Stimulated activated CD8-positive, alpha-beta memory T cell treated with anti-CD3 and anti-CD28 coated beads, Interleukin-4, amount 100 ng/mL, for 24 hours (primary cell): ENCODE measurements at places on chromosomes 3 and 15.

DNA sequence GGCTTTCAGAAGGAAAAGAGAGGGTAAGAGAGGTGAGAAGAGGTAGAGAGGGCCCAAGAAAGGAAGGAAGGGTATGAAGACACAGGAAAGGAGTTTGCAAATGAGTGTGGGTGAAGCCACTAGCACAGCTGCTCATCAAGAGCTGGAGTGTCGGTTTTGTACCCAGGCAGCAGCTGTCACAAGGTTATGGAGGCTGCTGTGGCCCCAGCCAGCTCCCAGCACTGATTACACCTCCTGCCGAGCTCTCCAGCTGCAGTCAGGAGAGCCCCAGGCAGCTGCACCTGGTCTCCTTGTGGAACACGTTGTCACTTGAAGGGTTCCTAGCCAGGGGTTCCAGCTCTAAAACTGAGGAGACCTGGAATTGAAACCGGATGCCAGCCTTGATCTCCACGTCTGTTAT lies 60.4 kb upstream of the CHD2 start:
- DNase-seq, result no peak

DNA sequence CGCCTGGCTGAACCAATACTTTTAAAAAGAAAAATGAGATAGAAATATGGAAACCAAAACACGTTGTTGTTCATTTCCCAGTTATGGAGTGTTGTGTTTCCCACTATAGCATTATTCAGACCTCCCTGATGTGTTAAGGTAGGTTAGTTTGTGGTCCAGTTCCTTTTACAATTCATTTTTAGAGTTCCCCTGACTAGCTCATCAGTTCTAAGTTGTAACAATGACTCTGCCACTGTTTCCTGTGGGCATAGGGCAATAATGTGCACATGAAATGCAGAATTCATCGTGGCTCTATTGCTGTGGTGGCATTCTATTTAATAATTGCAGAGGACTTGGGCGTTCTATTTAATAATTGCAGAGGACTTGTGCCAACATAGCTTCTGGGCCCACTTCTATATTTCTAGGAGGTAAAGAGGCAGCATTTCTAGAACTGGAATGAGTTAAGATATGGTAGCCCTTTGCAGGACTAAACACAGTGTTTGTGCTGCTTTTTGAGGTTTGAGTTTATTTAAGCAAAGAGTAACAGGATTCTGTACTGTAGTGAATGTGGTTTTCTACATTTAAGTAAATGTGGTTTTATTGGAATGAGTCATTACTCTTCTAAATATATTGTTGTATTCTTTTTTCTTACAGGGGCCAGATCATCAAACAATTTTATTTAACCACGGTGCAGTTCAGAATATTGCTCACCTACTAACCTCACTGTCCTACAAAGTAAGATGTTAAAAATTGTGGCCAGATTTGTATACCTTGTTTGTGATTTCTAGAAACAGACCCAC lies 47.5 kb downstream of the ARMC8 start:
- DNase-seq, result no peak

GRCh38 chr3:105904678-105905284 lies 36.0 kb upstream of the CBLB start:
- DNase-seq, result no peak

GRCh38 chr3:10518506-10519150 lies 13.2 kb upstream of the ATP2B2 start:
- DNase-seq, result no peak

DNA sequence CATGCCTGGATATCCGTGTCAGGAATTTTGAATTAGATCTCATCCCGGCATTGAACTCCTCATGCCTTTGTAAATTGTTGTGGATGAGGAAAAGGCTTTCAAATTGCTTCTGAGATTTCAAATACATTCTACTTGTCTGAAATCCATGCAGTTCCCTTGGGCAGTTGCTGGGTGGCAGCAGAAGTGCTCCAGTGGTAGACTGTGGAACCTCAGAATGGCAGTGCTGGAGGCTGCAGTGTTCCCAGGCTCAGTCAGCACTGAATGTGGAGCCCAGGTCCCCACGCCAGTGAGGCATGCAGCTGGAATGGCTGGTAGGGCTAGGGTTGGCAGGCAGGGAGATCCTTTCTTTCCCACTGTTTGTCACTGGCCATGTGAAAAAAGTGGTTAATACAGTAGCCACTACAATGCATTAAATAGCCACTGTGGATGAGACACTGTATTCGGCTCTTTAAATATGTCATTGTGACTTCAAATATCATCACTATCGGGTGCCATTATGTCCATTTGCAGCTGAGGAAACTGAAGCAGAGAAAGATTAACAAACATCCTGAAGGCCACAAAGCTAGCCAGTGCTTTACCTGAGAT lies 98.6 kb downstream of the TPRG1 start:
- DNase-seq, result no peak

DNA sequence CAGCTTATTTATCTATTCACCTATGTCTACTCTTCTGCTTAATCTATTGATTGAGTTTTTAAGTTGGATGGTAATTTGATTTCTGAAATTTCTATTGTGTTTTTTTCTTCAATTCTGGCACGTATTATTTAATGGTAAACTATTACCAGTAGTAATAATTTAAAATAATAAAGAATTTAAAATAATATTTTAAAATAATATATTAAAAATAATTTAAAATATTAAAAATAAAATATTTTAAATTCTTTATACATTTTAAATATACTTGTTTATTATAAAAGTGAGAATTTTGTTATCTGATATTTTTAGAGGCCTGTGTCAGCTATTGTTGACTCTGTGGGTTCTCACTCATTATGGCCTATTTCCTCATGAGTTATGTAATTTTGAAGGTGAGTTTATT lies 100.7 kb upstream of the SPATA16 start:
- DNase-seq, result no peak

DNA sequence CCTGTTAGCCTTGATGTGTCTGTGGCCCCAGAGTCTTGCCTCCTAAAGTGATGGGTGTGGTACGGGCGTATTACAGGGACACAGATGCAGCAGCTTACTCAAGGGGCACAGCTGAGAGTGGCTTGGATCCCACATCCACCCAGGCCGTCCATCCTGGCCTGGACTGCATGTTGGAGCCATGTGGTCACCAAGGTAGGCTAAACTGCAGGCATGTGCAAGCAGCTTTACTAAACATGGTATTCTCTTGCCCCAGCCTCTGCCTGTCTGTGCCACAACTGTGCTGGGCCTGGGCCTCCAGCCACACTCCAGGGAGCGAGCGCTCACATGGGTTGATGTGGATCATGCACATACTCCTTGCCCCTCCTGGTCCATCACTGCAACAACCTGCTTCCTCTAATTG lies 6.1 kb upstream of the GPR62 start:
- DNase-seq, result no peak

DNA sequence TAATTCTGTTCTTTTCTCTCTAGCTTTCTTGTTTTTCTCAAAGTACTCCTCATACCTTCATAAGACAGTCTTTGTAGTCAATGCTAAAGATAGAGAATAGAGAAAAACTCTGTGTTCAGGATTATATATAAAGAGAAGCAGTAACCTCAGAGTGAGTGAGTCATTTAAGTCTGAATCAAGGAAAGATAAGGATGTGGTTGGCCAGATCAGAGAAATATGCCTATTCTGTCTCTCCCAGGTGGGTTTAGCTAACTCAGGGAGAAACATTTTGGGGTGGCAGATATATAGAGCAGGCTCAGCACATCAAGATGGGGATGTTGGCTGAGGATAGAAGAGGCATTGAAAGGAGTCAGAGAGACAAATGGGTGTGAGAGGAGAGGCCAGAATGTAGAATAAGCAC lies 31.4 kb downstream of the GTF2E1 start:
- DNase-seq, result no peak

GRCh38 chr15:58513726-58514336 lies 82.0 kb downstream of the LIPC start:
- DNase-seq, result no peak

GRCh38 chr15:83515164-83515563 lies 68.0 kb downstream of the SH3GL3 start:
- DNase-seq, result no peak

DNA sequence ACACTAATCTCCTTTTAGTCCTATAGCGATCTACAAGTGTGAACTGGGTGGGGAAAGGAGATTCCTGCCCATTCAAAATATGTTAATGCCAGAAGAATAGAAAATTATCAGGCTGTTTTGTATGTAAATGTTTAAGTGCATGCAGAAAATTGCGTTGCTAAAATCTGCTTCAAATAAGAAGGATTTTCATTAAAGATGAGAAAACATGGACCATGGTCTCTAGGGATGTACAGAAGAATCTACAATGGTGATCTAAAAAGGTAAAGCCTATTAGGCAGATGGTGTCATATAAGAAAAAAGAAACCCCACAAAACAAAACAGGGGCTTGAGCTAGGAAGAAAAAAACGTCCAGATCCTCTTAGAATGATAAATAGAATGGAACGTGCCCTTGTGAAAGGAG lies 287.5 kb upstream of the ROBO1 start:
- DNase-seq, result no peak
